AG04450 (cell line): ENCODE measurements at places on chromosomes 3 and 15.

DNA sequence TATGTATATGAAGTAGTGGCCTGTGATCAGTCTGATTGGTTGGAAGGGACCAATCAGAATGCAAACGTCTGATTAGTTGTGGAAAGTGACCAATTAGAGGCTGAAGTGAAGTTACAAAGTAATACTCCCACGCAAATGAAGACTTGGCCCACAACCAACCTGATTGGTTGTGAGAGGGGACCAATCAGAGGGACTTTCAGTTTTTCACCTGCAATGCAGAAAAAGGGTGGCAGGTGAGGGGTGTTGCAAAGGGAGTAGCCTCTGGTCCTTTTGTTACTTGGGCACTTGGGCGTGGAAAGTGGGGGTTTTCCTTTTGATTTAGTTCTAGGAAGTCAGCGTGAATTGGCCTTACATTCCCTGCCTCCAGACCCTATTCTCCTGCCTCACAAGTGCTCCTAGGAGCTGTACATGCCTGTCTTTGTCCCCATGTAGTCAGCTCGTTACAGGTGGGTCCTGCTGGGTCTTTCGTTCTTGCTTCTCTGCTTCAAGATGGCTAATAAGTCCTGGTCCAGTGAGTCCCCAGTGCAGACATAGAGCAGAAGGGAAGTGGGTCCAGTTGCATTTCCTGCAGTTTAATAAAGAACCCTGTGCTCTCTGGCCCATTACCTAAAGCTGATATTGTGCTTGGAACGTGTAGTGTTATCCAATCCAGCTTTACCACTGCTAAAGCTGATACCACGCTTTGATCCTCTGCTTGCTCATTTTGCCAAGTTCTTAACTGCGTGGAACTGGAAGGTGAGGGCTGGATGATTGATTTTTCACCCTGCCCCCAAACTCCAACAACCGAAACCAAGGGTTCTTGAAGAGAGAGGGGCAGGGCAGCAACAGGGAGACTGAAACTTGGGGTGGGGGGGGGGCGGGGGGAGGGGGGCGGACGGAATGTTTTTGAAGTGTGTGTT, 46.0 kb upstream of the CD47 start:
- no peak for DNase-seq

DNA sequence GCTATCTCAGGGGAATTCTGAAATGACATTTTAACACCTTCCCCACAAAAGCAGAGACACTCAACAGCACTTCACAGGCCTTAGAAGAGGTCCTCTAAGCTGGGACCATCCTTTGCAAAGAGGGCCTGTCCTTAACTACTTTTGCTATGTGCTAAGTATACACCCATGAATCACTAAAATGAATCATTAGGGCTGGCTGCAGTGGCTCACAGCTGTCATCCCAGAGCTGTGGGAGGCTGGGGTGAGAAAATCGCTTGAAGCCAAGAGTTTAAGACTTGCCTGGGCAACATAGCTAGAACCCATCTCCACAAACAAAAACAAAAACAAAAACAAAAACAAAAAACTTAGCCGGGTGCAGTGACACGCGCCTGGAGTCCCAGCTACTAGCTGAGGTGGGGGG, 53.9 kb upstream of the MELTF start:
- DNase-seq: peak; percentile 29

- DNase-seq: peak; percentile 48
These were observed 78.7 kb downstream of the ZNF385D start for GRCh38 chr3:21672303-21672702.

- DNase-seq: no peak
These were observed 14.3 kb downstream of the BNC1 start for GRCh38 chr15:83270176-83270575.

DNA sequence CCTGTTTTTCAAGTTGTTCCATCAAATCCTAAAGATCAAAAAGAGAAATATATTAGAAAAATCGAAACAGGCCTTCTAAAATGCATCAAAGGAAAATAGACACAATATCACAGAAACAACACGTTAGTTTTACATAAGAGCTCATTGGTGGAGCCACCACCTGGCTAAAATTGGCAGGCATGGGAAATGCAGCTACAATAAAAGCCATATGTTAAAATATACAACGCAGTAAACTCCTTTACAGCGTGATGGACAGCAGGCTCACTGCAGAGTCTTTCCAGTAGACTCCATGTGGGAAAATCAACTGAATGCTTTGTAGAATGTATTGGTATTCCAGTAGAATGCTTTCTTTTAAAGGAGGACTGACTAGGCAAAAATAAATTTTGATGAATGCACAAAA, 40.9 kb upstream of the MYO5C start:
- no peak for DNase-seq

- no peak for DNase-seq
These were observed 225.9 kb downstream of the IGSF11 start for GRCh38 chr3:118808723-118809122.

GRCh38 chr15:99431661-99432091, 134.1 kb upstream of the MEF2A start:
- no peak for DNase-seq

GRCh38 chr3:99947356-99947755, 129.7 kb downstream of the CMSS1 start:
- DNase-seq: no peak

- DNase-seq: peak; percentile 16
These were observed 15.9 kb downstream of the EMC7 start for GRCh38 chr15:34085746-34086145.

DNA sequence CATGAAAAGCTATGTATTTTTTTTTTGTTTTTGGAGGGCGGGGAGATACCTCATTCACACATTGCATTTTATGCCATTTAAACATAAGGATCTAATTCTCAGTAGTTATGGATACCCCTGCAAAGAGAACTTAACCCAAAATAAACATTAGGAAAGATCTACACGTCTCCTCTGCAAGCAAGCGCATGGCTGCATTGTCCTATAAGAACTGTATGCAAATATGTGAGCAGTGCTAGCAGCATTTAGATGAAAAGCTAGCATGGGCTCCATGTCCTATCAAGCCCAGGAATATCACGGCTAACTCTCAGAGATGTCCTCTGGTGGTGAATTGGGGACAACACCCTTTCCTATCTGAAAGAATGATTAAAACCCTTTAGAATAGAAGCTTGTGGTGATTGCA, 292.8 kb downstream of the MEX3B start:
- no peak for DNase-seq

DNA sequence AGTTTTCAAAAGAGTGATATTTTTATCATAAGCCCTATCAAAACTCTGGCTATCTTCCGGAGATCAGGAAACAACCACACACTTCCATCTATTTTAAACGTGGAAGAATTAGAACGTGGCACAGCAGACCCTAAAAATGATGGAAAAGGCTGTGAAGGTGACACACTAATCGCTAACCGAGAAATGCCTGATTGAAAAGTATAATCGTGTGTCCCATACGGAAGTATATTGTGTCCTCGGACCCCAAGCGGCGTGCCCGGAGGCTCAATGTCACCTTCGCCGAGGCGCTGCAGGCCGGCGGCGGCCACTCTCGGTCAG, 642 bp downstream of the COX5A start:
- no peak for DNase-seq

DNA sequence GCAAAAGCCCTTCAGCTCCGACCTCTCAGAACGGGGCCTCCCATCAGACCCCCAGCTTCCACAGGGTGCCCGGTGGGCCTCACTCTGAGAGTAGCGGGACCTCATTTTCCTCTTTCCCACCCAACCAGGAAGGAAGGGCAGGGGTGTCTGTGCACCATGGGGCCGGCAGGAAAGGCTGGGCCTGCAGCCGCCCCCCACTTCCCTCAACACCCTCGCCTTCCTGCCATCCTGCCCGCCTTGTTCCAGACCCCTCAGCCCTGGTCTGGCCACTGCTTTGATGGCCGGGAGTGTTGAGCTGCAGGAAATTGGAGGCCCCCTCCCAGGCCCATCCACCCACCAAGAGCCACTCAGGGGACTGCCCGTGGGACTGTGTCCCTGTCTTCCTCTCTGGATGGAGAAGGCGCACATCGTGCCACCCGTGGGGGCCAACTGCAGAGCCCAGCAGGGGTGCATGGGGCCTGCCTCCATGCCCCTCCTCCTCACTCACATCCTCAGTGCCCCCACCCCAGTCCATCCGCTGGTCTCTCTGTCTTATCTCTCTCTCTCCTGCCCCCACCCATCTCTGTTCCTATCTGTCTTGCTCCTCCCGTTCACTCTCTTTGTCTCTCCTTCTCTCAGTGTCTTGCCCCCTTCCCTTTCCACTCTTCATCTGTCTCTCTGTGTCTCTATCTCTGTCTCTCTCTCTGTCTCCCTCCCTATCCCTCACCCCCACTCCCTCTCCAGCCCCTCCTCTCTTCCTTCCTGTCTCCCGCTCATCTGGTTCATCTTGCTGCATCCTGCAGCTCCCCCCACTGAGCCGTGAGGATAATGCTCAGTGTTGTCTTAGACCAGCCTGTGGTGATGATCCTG, 1.8 kb upstream of the PLXND1 start:
- DNase-seq: no peak

GRCh38 chr15:61659566-61660190, 400.6 kb downstream of the VPS13C start:
- no peak for DNase-seq

DNA sequence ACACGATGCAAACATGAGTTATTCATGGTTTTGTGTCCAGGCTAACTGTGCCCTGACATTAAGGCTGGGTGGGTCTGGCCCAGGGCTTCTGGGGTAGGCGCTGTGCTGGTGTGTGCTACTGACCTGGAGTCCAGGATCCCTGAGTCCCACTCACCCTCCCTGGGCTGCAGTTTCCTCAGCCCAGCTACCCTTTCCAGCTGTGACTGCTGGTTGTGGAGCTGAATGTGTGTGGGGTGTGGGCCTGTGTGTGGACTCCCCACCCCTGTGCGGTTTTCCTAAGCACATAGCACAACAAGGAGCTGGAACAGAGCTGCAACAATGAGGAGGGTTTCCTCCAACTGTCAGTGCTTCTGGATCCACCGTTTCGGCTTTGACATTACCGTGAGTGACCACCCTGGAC, 38.0 kb downstream of the SMAD3 start:
- DNase-seq: no peak

DNA sequence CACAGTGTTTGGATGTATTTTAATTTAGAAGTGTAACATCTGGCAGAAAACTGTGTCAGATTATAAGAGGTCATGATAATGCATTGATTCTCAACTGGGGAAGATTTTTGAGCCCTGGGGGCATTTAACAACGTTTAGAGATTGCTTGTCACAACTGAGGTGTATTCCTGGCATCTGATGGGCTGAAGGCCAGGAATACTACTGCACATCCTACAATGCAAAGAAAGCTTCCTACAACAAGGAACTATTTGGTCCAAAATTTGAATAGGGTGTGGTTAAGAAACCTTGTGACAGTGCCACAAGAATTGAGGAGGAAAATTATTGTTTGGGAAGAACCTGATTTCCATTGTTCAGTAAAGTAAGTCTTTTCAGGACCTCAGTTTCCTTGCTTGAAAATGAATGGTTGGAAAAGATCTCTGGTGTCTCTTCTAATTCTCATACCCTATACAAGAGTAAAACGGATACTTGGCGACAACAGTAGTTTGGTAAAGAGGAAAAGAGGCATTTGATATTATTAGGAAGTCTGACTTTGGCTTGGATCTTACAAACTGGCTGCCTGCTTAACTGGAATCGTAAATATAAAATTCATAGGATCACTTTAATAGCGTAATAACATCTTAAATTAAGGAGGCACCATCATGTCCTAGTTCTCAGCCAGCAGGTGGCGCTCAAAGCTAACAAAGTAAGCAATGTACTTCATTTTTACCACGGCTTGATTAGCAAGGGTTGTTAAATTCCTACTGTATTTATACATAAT, 4.3 kb downstream of the DAZL start:
- DNase-seq: peak; percentile 68

DNA sequence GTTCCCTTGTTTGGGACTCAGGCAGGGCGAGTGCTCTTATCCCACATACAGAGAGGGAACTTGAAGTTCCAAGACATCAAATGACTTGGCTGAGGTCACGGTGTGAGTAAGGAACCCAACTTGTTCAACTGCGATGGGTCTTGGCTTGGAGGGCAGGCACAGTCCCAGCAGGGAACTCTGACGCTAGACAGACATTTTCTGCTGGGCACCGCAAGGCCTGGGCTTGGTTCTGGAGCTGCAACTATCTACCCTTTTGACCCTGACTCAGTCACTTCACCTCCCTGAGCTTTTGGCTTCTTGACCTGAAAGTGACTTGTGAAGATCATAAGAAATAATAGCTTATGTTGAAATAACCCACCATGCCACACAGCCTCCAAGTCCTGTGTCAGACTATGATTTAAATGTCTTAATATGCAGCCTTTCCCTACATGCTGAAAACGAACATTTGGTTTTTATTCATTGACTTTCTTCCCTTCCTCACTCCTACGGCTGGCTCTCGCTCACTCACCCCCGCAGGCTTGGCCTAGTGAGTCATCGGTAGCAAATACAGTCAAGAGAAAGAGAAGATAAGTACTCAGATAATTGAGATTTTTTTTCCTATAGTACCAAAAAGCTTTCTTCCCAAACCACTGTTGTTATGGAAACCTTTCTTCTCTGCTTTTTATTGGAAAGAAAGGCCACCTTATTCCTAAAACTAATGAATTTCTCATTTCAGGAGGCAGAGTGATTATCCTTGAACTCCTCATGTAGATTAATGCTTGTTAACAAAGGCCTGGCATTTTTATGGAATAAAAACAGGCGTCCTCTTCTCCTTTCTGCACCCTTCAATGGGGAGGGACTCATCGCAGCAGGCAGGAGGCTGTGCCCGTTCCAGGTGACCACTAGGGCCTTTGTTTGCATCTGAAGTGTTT, 178.4 kb downstream of the ATP10A start:
- DNase-seq: peak; percentile 37

DNA sequence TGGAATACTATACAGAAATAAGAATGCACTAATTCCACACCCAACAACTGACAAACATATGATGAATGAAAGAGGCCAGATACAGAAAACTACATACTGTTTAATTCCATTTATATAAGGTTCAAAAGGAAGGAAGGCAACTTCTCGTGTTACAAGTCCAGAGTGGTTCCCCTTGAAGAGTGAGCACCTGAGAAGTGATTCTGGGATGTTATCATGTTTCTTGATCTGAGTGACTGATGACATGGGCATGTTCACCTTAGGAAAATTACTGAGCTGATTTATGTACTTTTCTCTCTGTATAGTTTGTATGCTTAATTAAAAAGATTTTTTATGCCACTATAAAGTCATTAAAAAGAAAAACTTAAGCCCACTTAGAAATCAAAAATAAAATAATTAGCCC, 13.6 kb downstream of the CCDC12 start:
- DNase-seq: no peak

- no peak for DNase-seq
These were observed 1026.2 kb downstream of the PLOD2 start for GRCh38 chr3:145134738-145135137.

GRCh38 chr15:70505411-70505919, 257.9 kb downstream of the UACA start:
- peak; percentile 30 for DNase-seq
